ENCODE measurements at places on chromosomes 16 and 17.

DNA sequence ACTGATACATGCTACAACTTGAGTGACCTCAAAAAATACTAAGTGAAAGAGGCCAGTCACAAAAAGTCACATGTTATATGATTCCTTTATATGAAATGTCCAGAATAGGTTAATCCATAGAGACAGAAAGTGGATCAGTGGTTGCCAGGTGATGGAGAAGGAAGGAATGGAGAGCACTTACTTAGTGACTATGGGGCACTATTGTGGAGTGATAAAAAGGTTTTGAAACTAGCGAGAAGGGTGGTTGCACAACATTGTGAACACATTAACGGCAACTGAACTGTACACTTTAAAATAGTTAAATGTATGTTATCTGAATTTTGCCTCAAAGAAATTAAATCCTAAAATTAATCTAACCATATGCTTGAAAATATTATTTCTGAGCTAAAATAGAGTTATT is 25.9 kb downstream of the AMFR start:
- no peak for DNase-seq

DNA sequence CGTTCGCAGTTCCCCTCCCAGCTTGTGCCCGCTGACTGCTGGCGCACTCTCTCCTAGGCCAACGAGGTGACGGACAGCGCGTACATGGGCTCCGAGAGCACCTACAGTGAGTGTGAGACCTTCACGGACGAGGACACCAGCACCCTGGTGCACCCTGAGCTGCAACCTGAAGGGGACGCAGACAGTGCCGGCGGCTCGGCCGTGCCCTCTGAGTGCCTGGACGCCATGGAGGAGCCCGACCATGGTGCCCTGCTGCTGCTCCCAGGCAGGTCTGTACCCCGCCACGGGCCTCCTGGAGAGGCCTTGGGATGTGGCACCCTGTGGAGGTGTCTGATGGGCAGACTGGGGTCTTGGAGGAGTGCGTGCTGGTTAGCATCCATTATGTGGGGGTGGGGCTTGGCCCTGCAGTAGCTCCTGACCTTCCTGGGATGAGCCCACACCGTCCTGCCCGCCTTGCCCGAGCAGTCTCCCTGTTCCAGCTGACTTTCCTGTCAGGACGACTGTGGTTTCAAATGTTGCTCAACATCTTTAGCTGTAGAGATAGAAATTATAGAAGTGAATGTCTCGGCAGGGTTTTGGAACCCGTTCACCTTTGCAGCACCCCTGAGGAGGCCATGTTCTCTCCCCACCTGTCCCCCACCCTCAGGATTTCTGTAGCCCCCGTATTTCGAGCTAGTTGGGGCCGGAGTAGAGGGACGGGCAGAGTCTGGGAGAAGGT is 44.9 kb upstream of the CAPN15 start:
- DNase-seq, result no peak

- peak; percentile 16 for DNase-seq
These were observed 95.7 kb downstream of the ABCC6 start for GRCh38 chr16:16127469-16128116.

DNA sequence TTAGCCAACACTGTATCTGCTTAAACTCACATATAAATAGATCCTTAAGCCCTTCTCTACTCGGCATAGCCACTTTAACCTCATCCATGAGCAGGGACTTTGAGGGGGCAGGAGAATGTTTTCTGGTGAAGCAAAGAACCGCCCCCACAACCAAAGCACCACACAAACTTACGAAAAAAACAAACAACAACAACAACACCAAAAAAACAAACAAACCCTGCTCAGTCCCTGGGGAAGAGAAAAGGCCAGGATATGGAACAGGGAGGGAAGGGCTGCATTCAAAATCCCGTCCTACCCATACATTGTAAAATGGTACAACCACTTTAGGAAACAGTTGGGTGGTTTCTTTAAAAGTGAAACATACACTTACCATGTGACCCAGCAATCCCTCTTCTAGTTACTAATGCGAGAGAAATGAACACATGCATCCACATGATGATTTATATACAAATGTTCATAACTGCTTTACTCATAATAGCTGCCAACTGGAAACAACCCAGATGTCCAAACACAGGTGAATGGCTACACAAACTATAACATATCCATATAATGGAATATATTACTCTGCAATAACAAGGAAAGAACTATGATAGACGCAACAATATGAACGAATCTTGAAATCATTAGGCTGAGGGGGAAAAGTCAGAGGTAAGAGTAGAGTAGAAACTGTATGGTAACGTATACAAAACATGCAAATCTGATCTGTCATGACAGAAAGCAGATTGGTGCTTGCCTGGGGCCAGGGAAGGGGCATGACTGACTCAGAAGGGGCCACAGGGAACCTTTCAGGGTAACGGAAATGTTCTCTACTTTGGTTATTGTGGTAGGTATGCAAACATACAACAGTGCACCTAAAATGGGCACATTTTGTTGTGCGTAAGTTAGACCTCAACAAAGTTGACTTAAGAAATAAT is 37.7 kb upstream of the TOB1 start:
- DNase-seq, result no peak

DNA sequence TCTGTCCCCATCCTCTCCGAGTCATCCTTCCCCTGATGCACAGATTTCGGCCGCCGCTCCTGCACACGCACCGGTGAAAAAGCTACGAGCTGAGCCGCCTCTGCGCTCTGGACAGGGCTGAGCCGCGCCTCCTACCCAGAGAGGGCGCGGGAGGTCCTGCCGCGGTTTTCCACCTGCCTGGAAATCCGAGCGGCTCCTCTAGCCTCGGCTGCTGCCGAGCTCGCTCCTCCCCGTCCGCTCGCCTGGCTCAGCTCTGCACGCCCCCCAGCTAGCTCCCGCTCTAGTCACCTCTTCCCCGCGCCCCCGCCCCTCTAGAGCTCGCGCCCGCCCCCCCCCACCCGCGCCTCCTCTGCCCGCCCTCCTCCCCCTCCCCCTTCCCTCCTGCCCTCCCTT is 198 bp upstream of the SHISA9 start:
- DNase-seq, result no peak

DNA sequence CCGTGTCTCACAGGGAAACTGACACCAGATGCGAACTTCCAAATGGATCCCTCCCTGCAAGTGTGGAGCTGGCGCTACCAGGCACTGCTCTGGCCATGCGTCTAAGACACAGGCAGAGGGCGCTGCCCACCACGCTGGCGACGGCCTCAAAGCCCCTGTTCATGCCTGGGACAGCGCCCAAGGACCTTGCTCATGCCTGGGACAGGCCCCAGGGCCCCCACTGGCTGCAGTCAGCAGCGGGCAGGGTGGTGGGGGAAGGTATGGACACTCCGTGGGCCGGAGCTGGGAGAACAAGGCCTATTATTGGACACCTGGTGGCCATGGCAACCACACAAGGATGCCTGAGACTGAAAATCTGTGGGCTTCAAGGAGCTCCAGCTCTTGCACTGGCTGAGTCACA is 8.8 kb downstream of the ZG16B start:
- DNase-seq, result peak; percentile 9

- DNase-seq, result peak; percentile 9
These were observed at the start of gene ABHD15 for GRCh38 chr17:29566473-29567303. Gene ABHD15, minus strand, starts transcription at chr17:29567037. Its CDS starts 71 bp downstream, at chr17:29566966.
